Cortex of kidney (tissue), 1 donor: ENCODE measurements at places on chromosomes 2 and 18.

GRCh38 chr2:37809931-37810570 lies 115.0 kb upstream of the RMDN2 start:
- no peak for DNase-seq

DNA sequence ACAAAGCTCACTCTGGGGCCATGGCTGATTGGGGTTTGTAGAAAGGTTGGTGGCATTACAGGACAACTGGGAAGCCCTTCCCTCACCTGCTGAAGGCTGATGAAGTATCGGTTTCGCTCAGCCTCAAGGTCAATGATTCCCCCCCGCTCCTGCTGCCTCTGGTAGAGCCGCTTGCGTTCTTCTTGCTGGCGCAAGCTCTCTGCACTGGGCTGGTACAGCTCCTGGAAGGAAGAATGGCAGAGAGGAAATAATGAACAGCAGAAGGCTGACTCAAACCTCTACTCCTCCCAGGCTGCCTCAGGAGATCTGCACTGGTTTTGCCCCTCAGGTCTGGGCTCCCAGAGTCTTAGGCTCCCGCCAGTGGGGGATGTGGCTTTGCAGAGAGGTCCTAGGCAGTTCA lies 5.2 kb downstream of the BCS1L start:
- no peak for DNase-seq

GRCh38 chr18:10663750-10664149 lies 137.9 kb downstream of the NAPG start:
- DNase-seq: no peak

GRCh38 chr18:25875551-25876240 lies 214.7 kb downstream of the SS18 start:
- no peak for DNase-seq

DNA sequence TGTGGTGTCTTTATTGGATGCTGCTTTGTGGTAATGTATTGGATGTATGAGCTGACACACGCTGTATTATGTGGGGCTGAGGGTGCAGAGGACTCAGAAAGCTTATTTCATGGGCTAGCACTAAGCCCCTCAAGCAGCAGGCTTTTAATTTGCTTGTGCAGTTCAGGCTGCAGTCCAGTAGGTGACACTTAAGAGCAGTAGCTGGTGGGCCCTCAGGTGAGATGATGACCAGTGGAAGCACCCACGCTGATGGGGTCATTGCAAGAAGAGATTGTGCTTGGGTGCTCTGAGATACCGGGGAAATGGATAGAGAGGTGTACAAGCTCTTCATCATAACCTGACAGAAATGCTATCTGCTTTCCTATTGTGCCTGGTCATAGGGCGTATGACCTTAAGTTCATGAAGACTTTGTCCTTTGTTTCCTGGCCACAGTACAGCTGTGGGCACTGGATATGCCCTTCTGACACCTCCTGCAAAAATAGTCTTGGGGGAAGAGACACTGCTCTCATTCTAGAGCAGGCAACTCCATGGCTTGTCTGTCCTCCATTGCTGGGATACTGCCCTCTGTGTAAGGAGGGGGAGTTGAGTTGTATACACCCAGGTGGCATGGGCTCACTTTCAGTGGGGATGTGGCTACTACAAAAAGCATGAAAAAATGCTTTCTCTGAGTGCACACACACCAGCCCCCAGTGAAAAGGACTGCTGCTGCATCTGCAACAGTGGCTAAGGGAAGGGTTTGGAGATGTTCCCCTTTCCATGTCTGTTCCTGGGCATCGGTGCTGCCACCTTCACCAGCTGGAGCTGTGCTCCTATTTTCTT lies 205.7 kb upstream of the ZSWIM2 start:
- DNase-seq: no peak

DNA sequence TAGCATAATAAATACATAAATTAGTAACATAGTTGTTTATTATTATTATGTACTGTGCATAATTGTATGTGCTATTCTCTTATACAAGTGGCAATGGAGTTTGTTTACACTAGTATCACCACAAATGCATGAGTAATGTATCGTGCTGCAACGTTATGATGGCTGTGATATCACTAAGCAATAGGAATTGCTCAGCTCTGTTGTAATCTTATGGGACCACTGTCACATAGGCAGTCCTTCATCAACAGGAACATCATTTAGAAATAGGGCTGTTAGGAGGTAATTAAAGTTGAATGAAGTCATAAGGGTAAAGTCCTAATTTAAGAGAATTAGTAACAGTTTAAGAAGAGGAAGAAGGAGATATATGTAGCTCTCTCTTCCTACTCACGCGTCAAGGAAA lies 33.8 kb downstream of the TEX51 start:
- DNase-seq: no peak

DNA sequence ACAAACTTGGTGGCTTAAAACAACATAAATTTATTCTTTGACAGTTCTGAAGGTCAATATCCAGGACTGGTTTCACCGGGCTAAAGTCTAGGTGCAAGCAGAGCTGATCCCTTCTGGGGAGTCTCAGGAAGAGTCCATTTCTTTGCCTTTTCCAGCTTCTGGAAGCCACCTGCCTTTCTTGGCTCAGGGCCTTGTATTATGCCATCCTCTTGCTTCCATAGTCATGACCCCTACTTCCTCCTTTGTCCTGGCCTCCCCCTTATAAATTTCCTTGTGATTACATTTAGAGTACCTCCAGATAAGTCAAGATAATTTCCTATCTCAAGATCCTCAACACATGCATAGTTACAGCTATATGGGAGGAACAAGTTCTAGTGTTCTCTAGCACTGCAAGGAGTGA lies 1089.5 kb downstream of the LRP1B start:
- no peak for DNase-seq

DNA sequence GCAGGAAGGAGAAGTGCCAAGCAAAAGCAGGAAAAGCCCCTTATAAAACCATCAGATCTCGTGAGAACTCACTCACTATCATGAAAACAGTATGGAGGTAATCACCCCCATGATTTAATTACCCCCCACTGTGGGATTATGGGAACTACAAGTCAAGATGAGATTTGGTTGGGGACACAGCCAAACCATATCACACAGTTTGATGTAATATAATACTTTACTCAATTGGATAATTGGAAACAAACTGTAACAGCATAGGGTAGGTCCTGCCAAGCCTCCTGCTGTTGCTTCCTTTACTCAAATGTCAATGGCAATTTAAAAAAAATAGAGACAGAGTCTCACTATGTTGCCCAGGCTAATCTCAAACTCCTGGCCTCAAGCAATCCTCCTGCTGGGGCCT lies 15.5 kb upstream of the METTL21A start:
- no peak for DNase-seq

- no peak for DNase-seq
Measured at GRCh38 chr2:199484927-199485326, 27.2 kb upstream of the SATB2 start.

DNA sequence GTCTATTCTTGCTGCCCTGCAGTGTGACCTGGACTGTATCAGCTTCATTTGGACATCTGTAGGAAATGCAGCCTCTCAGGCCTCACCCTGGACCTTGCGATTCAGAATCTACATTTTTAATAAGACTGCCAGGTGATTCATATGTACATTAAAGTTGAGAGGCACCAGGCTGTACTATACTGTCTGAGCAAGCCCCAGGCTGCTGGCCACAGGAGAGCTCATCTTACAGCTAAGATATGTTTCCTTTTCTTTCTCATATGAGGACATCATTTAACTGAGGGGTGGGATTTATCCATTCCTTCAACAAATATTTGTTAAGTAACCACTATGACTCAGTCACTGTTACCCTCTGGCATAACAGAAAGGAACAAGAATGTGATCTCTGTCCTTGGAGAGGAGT lies 78.2 kb upstream of the GCFC2 start:
- DNase-seq: no peak

DNA sequence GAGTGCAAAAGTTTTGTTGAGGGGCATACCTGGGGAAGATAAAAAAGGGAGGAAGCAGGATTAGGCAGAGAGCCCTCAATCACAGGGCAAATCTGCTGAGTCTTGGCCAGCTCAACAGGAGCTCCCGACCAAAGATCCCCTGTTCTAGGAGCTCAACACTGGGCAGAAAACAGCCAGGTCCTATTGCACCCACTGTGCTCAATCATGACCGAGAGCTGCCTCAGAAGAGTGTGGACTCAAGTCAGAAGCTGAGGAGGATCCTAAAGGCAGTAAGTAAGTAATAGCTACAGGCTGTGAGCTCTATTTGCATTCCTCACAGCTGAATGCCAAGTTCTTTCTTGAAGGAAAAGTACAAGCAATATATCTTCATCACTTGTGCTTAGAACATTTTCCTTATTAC lies 334.4 kb upstream of the NRP2 start:
- DNase-seq: no peak

DNA sequence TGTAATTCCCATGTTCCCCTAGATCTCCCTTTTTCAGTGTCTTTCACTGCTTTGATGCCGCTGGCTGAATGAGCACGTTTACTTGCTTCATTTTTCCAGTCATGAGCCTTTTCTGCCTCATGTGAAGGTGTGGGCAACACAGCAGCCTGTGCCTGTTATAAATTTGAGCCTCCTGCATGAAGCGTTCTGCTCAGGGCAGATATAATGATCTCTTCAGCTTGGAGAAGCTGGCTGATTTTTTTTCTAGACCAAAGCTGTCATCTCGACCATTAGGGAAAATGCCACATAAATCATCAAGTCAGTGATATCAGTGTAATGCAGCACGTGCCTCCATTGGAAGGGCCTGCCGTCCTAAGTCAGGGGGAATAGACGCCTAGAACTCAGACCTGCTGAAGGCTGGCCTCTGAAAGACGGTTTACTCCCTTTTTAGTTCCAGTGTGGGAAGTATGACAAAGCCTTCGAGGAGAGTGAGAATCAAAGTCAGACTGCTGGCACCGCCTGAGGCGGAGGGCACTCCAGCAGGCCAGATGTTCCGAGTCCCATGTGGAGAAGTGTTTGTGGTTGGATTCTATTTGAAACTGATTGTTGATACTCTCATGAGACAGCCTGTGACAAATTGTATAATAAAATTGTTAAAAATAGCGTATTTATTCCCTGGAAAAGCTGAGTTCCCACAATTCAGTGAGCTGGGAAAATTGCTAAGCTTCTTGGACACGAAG lies 196.5 kb downstream of the MYO1B start:
- no peak for DNase-seq

DNA sequence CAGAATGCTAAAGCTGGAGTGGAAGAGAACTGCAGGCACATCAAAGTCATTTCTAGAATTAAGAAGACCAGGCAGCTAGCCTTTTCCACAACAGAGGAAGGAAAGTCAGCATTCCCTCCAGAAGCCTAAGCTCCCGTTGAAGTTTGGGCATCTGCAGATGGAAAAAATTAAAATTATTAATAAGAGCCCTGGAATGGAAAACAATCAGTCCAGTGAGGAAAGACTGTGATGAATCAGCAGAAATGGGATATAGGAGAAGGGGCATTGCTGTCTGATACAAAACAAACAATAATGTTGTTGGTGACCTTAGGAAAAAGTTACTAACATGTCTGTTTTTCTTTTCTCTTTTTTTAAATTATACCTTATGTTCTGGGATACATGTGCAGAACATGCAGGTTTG lies 450.7 kb upstream of the SLC14A2 start:
- no peak for DNase-seq

- DNase-seq: no peak
Measured at GRCh38 chr2:168090366-168091135, 156.8 kb downstream of the STK39 start.
